ENCODE measurements at places on chromosomes 3 and 15. TPM values are rescaled to one million over a fixed set of nuclear protein-coding genes. Genes with fewer than 3 reads are reported as not detected.

The ST8SIA2 gene
- not detected for total RNA-seq

The ALG1L2 gene
- 0.65 TPM for total RNA-seq

The BCL2A1 gene
- not detected for total RNA-seq

The NEK10 gene
- total RNA-seq, result 0.98 TPM

The CAPN3 gene
- total RNA-seq, result 5.1 TPM

The GRIP2 gene
- total RNA-seq, result under 0.01 TPM

All from placental epithelial cell (primary cell).